ENCODE measurements at places on chromosomes 11 and 22. TPM values are rescaled to one million over a fixed set of nuclear protein-coding genes. Genes with fewer than 3 reads are reported as not detected.

Gene NARS2
- total RNA-seq: 32.1 TPM

Gene C11orf87
- total RNA-seq: not detected

Gene MYO7A
- total RNA-seq: 0.09 TPM

Gene B3GAT1
- total RNA-seq: not detected

Gene TANGO2
- 15.7 TPM for total RNA-seq

DNA sequence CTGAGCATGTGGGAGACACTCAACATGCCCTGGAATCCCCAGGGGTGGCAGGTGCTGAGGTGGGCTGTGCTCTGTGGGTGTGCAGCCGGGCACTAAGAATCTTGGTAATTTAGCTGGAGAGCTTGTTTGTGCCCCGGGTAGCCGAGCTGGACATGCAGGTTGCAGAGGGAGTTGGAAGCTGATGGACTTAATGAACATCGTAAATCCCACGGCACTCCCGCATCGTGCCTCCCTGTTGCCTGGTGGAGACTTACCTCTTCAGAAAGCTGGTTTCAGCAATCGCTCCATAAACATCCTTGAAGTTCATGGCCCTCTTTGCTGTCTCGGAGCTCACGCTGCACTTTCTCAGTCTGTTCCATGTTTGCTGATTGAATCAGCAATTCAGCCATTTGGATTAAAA lies 29.9 kb downstream of the RPS6KA4 start:
- peaks cover 31% of the 10 kb centered on the region for H3K4me1 ChIP-seq
- H3K27ac ChIP-seq: no peak overlapping the region
- no peaks in the 10 kb centered on the region for H3K27me3 ChIP-seq
- H3K36me3 ChIP-seq: no peaks in the 10 kb centered on the region
- no peak overlapping the region for H3K4me3 ChIP-seq

GRCh38 chr22:21796231-21796630 lies 60.6 kb upstream of the YPEL1 start:
- no peak for DNase-seq
- H3K4me3 ChIP-seq: no peak overlapping the region
- peaks cover 15% of the 10 kb centered on the region for H3K4me1 ChIP-seq
- no peak overlapping the region for H3K27ac ChIP-seq
- H3K36me3 ChIP-seq: peaks cover 24% of the 10 kb centered on the region

GRCh38 chr11:23539556-23539955 lies 679.3 kb upstream of the CCDC179 start:
- no peaks in the 10 kb centered on the region for H3K27me3 ChIP-seq
- no peak overlapping the region for H3K4me3 ChIP-seq
- no peaks in the 10 kb centered on the region for H3K4me1 ChIP-seq
- H3K36me3 ChIP-seq: no peaks in the 10 kb centered on the region
- no peak overlapping the region for H3K27ac ChIP-seq

DNA sequence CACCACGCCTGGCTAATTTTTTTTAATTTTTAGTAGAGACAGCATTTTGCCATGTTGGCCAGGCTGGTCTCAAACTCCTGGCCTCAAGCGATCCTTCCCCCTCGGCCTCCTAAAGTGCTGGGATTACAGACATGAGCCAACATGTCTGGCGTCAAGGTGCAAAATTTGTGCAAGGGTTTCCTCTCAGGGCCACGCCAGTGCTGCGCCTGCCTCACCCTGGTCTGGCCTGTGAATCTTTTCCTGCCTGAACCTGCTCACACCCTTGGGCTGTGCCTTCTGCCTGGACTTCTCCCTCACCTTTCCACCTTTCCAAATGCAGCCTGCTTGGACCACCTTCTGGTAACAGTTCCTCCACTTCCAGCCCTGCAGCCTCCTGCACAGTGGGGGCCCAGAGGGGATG lies 43.4 kb downstream of the MCM5 start:
- no peaks in the 10 kb centered on the region for H3K4me1 ChIP-seq
- H3K27me3 ChIP-seq: no peaks in the 10 kb centered on the region
- DNase-seq: no peak
- peaks cover 27% of the 10 kb centered on the region for H3K36me3 ChIP-seq
- no peak overlapping the region for H3K4me3 ChIP-seq

- no peak overlapping the region for H3K27ac ChIP-seq
- no peak for DNase-seq
- no peak overlapping the region for H3K4me3 ChIP-seq
- no peaks in the 10 kb centered on the region for H3K36me3 ChIP-seq
- peaks cover 74% of the 10 kb centered on the region for H3K27me3 ChIP-seq
Observed at GRCh38 chr11:44324749-44325525, 15.0 kb upstream of the ALX4 start.

GRCh38 chr22:45238957-45239680 lies 1.6 kb downstream of the KIAA0930 start:
- no peaks in the 10 kb centered on the region for H3K27me3 ChIP-seq
- H3K4me1 ChIP-seq: peaks cover 26% of the 10 kb centered on the region
- DNase-seq: no peak
- H3K4me3 ChIP-seq: peak overlapping the region; percentile 93
- peaks cover 6% of the 10 kb centered on the region for H3K36me3 ChIP-seq

DNA sequence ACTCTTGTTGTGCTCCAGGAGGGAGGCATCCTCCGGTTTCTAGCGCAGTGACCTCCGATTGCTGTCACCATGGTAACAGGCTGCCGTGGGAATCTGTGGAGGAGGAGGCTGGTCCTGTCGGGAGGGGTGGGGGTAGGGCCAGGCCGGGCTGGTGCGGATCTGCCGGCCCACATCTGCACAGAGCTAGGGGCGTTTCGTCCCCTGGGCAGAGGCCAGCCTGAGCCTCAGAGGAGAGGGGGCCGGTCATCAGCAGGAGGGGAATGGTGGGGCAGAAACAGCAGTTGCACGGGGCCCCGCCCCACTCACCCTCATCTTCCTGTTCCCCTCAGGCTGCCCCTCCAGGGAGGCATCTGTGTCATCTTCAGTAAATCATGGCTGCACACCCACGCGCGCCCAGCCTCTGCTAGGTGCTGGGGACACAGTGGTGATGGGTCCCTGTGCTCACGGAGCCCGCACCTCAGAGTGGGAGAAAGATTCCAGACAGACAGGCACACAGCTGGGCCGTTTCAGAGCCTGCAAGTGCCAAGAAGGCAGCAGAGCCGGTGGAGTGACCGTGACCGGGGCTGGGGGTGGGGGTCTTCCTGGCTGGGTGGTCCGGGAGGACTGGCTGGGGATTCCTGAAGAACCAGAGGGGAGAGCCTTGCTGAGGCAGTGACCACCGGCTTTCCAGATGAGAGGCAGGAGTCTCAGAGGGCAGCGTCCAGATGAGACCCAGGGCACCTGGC lies 120.5 kb downstream of the CACNA1I start:
- H3K27ac ChIP-seq: no peak overlapping the region
- peaks cover 34% of the 10 kb centered on the region for H3K27me3 ChIP-seq
- no peaks in the 10 kb centered on the region for H3K36me3 ChIP-seq

GRCh38 chr11:2883979-2884815 lies 1.4 kb downstream of the CDKN1C start:
- no peak for DNase-seq
- H3K4me1 ChIP-seq: peaks cover 4% of the 10 kb centered on the region
- no peak overlapping the region for H3K27ac ChIP-seq
- peaks cover 5% of the 10 kb centered on the region for H3K27me3 ChIP-seq
- H3K4me3 ChIP-seq: no peak overlapping the region

DNA sequence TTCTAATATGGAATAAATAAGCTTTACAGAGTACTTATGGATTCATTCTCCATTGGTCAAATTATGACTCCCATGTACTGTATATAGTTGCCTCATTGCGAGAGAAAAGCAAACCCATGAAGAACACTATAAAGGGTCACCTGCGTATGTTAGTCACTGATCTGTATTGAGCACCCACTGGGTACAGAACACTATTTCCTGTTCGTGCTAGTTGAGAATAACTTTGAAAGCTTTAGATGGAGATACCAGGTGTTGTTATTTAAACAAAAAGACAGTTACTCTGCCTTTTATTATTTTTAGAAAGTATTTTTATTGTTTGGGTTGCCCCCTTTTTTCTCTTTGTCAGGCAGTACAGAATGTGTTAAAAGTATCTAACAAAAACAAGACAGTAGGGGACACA lies 79.9 kb downstream of the DEUP1 start:
- H3K36me3 ChIP-seq: no peaks in the 10 kb centered on the region
- no peak for DNase-seq
- peaks cover 3% of the 10 kb centered on the region for H3K27me3 ChIP-seq
- no peak overlapping the region for H3K27ac ChIP-seq
- H3K4me1 ChIP-seq: peaks cover 1% of the 10 kb centered on the region

DNA sequence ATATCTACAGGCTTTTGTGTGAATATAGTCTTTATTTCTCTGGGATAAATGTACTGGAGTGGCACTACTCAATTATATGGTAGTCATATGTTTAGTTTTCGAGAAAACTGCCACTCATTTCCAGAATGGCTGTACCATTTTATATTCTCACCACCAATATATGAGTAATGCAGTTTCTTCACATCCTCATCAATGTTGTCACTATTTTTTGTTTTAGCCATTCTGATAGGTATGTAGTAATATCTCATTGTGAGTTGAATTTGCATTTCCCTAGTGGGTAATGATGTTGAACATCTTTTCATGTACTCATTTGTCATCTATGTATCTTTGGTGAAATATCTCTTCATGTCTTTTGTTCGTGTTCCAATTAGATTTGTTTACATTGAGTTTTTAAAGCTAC lies 18.0 kb downstream of the ACRV1 start:
- no peak for DNase-seq
- H3K4me3 ChIP-seq: no peak overlapping the region
- H3K4me1 ChIP-seq: peaks cover 8% of the 10 kb centered on the region
- no peaks in the 10 kb centered on the region for H3K27me3 ChIP-seq
- peaks cover 70% of the 10 kb centered on the region for H3K36me3 ChIP-seq

DNA sequence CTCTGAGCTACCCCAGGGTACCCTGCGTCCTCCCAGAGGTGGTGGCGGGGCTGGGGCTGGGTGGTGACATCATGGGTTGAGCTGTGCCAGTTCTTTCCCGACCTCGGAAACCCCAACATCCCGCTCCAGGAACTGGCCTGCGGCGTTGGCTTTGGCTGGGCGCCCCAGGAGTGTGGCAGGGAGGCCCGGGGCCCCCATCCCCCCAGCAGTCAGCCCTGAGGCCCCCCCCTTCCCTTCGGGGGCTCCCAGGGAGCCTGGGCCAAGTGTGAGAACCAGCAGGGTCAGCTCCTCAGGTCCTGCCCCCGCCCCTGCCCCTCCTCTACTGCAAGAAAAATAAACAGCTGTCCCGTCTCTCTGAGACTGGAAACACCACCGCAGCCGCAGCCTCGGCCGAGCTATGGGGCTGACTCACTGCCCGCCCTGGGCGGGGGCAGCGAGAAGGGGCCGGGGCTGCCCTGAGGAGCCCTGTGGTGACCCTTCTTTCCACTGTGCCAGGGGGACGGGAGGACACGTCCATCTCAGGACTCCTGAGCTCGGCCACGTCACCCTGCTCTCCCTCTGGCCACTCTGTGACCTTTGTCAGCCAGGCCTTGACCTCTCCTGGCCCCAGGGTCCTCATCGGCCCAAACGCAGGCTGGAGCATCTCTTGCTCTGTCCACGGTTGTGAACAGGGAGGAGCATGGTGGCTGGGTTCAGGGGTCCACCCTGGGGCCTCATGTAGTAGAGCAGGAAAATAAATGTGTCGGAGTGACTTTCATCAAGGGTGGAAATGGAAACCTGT lies 73.4 kb downstream of the WNT7B start:
- H3K27ac ChIP-seq: no peak overlapping the region
- peaks cover 14% of the 10 kb centered on the region for H3K27me3 ChIP-seq
- no peaks in the 10 kb centered on the region for H3K36me3 ChIP-seq
- H3K4me1 ChIP-seq: no peaks in the 10 kb centered on the region
- peak; percentile 7 for DNase-seq

DNA sequence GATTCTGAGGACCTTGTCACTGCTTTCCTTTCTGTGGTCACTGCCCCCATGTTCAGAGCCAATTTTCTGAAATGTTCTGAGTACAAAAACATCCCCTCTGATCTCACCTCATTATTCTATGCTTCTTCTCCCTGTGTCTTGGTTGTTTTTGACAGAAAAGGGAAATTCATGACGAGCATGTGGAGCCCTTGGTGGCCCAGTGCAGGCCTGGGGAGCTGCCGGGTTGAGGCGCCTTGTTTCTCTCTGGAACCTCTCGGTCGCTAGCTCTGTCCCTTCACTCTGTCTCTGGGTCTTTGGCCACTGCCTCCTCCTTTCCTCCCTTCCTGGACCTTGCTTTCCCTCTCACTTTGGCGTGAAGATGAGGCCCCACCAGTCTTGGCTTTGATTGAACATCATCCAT lies 63.0 kb upstream of the THY1 start:
- H3K36me3 ChIP-seq: no peaks in the 10 kb centered on the region
- DNase-seq: no peak
- no peak overlapping the region for H3K27ac ChIP-seq
- H3K4me3 ChIP-seq: no peak overlapping the region

DNA sequence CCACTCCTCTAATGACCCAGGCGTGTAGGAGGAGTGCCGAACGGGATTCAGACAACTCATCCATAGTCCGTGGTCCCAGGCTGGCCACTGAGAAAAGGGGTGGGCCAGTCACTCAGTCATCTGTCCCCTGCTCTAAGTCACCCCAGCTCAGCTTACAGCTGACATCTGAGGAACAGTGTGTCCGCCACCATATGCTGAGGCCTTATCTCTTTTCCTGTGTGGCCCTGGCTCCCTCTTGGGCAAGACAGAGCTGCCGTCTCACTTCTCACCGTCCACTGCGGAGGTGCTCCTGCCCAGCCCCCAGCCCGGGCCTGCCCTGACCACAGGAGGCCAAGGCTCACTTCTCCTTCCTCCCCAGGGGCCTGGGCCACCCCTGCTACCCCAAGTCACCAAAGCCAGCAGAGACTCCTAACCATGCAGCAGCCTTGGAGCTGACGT lies 6.8 kb downstream of the CCDC86 start:
- peaks cover 22% of the 10 kb centered on the region for H3K4me1 ChIP-seq
- no peaks in the 10 kb centered on the region for H3K27me3 ChIP-seq
- H3K36me3 ChIP-seq: peaks cover 62% of the 10 kb centered on the region
